Activated naive CD4-positive, alpha-beta T cell treated with anti-CD3 and anti-CD28 coated beads, Interleukin-2, amount 50 U/mL, for 72 hours (primary cell): ENCODE measurements at places on chromosomes 1 and 21. TPM values are rescaled to one million over a fixed set of nuclear protein-coding genes. Genes with fewer than 3 reads are reported as not detected.

TLR5 gene
- not detected for total RNA-seq

DNA sequence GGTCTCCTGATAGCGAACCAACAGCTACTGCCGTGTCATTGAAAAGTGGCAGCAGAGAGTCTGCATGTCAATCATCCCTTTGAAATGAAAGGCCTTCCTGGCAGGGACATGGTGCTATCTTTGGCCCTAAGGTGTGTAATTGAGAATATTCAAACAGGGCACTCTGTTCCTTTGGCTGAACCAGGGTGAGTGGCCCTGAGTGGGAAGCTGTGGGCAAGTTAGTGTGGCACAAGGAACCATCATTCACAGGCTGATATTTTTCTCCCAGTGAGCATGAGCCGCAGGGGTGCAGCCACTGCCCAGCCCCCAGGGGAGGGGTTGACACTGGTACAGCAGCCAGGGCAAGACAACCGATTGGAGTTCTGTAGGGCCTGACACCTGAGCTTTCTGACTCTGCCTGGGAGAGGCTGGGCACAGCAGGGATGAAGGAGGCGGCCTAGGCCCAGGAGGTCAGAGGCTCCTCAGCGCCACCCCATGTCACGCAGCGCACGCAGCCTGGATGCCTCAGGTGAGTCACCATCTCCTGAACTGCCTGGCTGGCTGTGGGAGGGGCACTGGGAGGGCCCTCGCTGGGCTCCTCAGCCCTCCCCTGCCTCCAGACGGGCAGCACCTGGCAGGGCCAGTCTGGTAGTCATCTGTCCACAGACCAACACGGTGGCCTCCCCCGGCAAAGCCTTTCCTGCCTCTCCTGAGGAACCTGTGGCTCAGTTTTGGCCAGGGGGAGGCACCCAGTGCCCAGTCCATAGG, 13.2 kb downstream of the QSOX1 start:
- DNase-seq, result no peak

CCDC27 gene
- not detected for total RNA-seq

DNA sequence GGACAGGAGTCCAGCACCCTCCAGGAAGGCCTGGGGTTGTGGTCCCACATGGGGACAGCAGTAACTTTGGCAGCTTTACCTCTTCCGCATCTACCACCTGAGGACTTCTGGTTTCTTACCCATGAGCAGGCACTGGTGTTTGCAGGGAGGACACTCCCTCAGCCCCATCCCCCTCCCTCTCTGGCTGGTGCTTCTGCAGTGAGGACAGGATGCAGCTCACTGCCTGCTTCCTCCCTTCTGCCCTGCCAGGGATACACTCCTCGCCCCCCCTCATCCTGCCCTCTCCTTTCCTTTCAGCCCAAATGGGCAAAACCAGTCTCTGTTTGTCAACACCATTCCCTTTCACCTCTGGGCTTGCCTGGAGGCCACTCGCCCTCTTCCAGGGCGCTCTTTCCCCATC, 62.4 kb downstream of the KIRREL1 start:
- no peak for DNase-seq

DNA sequence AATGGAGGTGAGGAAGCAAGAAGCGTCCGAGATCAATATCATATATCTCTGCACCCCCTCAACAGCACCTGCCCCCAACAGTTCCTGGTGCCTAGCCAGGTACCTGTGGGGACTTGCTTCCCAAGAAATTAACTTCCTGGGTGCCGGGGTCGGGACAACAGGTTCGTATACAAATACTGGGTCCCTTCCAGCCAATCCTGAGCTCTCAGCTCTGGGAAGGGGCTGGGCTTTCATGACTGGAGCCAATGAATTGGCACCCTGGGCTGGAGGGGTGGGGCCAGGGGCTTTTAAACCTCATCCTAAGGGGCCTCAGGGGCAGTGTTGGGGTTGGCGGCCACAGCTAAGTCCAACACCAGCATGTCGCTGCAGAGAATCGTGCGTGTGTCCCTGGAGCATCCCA, at the start of gene PADI3:
TSS of gene PADI3 (plus strand) at position 318 of the 400 bp plus-strand sequence. CDS start at position 358, 40 bp downstream.
- no peak for DNase-seq
